Smooth muscle cell of the brain vasculature (primary cell): ENCODE measurements at places on chromosomes 16 and 17.

- no peak for DNase-seq
Measured at GRCh38 chr17:1362964-1363363, 37.1 kb downstream of the YWHAE start.

DNA sequence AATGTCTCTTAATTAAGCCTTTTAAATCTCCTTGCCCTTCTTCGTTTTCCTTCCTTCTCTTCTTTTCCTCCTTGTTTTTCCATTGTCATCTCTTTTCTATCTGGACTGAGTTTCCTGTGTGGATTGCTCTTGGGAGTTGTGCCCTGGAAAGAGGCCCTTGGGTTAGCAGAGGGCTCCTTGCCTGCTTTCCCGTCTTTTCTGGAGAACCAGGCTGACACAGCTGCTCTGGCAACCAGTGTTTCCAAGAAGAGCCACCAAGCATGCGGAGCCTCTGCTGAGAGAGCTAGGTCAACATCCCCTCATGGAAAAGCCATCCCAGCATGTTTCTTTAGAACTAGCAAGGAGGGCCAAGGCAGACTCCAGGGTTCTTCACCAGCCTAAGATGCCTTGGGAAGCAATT, 75.4 kb downstream of the HLF start:
- no peak for DNase-seq

DNA sequence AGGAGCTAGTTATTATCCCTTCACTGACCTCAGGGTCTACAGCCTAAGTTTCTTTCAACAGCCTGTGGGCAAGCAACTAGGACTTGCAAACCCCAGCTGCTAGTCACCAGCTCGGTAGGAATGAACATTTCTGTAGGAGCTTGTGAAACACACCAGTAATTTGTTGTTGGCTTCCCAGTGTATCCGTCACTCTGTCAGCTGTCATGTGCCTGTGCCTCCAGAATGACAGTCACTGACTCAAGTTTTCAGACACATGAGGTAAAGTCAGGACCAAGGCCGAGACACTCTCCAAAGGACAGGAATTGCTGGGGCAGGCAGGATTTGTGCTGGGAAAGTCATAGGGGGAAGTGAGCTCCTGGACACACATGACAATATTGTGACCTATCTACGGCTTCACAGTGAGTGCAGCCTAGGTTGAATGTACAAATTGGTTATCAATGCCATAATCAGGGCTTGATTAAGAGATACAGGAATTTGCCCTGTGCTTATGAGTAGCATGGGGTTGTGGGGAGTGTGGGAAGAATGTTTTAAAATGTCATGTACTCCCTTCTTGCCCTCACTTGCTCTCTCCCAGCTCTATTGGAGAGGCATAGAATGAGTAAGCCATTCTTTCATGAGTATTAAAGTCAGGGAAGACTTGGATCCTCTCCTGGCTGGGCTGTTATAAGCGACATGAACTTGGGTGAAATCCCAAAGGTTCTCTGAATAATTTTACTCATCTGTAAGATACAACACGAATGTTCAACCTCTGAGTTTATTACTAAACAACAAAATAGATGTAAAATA, 391.4 kb downstream of the UTP18 start:
- DNase-seq, result no peak

DNA sequence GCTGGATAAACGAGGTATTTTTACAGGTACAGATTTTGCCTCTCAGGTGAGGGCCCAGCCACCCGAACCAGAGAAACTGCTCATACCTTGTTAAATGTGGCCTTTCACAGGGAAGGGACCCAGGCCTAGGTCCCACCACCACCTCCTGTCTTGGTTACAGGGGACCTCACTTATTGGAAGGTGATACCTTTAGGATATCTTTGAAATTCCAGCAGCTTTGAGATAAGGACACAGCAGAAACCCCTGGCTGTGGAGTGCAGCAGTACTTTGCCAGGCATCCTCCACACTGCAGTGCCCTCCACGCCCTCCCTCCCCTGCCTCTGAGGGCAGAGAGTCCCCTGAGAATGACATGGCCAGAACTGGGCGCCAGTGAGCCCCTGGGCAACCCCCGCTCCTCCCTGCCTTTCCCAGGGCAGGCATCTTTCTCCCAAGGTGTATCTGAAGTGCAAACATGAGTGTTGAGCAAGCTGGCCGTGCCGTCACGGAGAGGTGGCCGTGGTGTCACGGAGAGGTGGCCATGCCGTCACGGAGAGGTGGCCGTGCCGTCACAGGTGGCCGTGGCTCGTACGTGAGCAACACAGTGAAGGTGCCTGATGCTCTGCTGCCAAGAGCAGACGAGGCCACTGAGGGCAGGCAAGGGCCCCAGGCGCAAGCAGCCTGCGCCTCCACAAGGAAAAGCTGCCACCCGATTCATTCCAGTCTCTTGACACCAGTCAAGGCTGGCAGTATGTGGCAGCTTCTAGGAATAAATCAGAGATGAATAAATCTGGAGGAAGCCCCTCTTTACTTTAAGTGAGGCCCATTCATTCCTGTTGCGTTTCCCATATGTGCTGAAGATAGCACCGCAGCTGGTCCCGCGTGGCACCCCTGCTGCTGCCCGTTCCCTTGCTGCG, 134.5 kb upstream of the CHMP6 start:
- DNase-seq, result no peak

GRCh38 chr17:80703142-80703478, 158.5 kb downstream of the RPTOR start:
- no peak for DNase-seq

- DNase-seq, result no peak
Measured at GRCh38 chr16:53737552-53737951, 33.6 kb downstream of the FTO start.

DNA sequence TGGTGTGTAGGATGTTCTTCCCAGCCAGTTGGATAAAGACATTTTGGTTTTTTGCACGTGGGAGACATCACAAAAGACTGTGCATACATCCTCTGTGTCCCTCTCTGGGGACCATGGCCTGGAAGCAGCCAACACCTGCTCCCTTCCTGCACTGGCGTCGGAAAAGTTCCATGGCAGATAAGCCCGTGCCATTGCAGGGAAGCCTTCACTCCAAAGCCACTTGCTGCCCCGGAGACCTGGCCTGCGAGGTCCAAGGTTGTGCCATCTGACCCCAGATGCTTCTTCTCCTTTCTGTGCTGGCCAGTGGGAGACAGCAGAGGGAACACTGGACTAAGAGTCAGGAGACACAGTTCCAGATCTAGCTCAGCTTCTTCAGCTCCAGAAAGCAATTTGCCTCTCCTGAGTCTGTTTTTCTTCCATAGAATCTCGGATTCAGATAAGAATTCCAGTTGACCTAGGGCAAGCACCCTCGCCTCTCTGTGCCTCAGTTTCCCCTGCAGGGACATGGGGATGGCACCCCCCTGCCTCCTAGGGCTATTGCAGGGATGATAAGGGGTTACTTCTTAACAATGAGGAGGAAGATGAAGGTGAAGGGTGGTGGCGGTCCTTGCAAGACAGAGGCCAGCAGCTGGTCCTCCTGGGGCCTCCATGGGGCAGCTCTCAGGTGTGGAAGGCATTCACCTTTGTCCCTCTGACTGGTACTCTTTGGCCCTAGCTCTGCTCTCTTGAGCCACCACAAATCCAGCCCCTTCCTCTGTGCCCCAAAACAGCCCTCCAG, 134.2 kb downstream of the CMIP start:
- no peak for DNase-seq

- no peak for DNase-seq
Measured at GRCh38 chr17:40309031-40309948, at the start of gene RARA. RARA (plus strand) TSS chr17:40309180; CDS start chr17:40331219, 22,039 bp downstream.

GRCh38 chr16:15415511-15415985, 18.8 kb upstream of the BMERB1 start:
- DNase-seq, result no peak

- no peak for DNase-seq
Measured at GRCh38 chr17:56577190-56577842, 16.2 kb upstream of the NOG start.

GRCh38 chr16:881219-882097, 80.9 kb upstream of the GNG13 start:
- DNase-seq, result no peak

GRCh38 chr17:43890240-43890639, 17.1 kb downstream of the MPP2 start:
- no peak for DNase-seq

GRCh38 chr17:51261024-51261963, 948 bp downstream of the UTP18 start:
- DNase-seq, result no peak

- DNase-seq, result no peak
Measured at GRCh38 chr17:45411348-45412105, 21.1 kb downstream of the ARHGAP27 start.

DNA sequence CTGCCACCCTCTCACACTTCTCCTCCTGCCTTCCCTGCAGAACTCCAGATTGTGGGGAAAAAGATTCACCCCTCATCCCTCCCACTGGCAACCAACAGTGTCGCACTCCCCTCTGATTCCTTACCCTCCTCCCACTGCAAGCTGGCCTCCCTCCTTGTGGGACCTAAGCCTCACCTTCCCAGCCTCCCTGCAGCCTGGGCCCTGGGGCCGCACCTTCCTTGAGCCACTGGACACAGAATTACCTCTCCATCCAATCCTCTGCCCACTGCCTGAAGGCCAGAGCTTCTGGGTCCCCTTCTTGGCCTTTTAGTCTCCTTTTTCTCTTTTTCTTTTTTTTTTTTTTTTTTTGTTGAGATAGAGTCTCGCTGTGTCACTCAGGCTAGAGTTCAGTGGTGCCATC, 33.9 kb downstream of the NGFR start:
- DNase-seq, result no peak

- no peak for DNase-seq
Measured at GRCh38 chr17:57004944-57005579, 27.1 kb downstream of the SCPEP1 start.

GRCh38 chr16:72203401-72203800, 31.4 kb upstream of the PMFBP1 start:
- DNase-seq, result no peak

GRCh38 chr16:49664221-49665215, 191.4 kb downstream of the ZNF423 start:
- DNase-seq, result no peak

GRCh38 chr16:86101897-86102157, 202.9 kb downstream of the IRF8 start:
- no peak for DNase-seq

- DNase-seq, result no peak
Measured at GRCh38 chr17:36920032-36921005, 17.0 kb upstream of the LHX1 start.

DNA sequence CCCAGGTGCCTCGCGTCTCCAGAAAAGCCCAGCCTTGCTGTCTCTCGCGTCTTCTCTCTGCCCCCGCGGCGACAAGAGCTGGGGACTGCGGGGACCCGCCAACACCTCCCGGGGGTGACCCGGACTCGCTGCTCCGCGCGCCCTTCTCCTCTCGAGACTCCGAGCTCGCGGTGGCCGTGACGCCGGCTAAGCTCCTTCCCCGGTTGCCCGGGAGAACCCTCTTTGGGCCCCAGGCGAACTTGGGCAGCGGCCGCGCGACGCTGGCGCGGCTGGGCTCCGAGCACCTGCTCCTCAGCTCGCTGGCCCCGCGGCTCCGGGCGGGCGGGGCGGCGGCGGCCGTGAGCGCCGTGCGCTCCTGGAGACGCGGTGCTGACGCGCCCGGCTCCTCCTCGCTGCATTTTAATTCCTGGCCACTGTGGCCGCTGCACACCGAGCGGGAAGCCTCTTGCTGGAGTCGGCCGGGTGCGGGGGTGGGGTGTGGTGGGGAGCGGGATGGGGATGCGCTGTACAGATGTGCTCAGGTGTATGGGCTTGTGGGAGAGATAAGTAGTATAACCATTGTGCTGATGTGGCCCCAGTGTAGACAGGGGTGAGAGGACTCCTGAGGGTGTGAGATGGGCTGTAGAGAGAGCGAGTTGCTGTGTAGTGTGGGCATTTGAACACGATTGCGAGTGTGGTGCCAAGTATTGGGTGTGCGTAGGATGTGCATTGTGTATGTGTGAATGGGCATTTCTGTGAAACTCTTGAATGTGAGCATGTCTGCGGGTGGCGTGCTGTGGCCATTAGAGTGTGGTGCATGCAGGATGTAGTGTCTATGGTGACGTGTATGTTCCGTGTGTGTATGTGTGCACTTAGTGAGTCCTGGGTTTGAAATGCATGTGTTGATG, at the start of gene ASIC2:
ASIC2 (minus strand) TSS at position 315 of the 887 bp plus-strand sequence.
- no peak for DNase-seq

GRCh38 chr17:34015253-34015652, 239.8 kb upstream of the CCL2 start:
- no peak for DNase-seq

GRCh38 chr16:5465714-5466113, 368.1 kb upstream of the EEF2KMT start:
- DNase-seq, result no peak

DNA sequence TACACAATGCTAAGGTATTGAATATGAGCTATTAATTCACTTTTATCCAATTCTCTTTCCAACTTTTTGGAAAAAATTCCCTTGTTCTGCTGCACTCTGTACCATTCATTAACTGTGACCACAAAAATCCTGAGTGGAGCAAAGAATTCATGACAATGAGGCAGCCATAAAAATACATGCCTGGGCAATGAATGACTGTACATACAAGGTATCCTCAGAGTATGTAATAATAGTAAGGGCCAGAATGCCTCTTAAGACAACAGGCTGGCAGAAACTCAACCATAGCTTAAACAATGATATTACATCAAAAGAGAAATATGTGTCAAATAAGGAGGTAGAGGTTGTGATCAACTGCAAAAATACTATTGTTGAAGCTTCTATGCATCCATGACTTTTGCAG, 74.7 kb upstream of the CA10 start:
- DNase-seq, result no peak

GRCh38 chr16:78761427-78761826, 662.0 kb downstream of the WWOX start:
- no peak for DNase-seq

GRCh38 chr16:27229891-27230470, 26.7 kb downstream of the KDM8 start:
- no peak for DNase-seq

GRCh38 chr16:50842589-50842988, 100.7 kb downstream of the CYLD start:
- DNase-seq, result no peak

- no peak for DNase-seq
Measured at GRCh38 chr16:47719713-47720112, 258.6 kb downstream of the PHKB start.
